ENCODE measurements at places on chromosomes 4 and X. TPM values are rescaled to one million over a fixed set of nuclear protein-coding genes. Genes with fewer than 3 reads are reported as not detected.

- DNase-seq, result no peak
Measured at GRCh38 chr4:3792813-3793212, 26.6 kb downstream of the ADRA2C start.

GRCh38 chr4:148225639-148226038 is 216.6 kb downstream of the NR3C2 start:
- DNase-seq, result no peak

GRCh38 chr4:77199701-77200100 is 42.7 kb downstream of the CCNG2 start:
- DNase-seq, result no peak

DNA sequence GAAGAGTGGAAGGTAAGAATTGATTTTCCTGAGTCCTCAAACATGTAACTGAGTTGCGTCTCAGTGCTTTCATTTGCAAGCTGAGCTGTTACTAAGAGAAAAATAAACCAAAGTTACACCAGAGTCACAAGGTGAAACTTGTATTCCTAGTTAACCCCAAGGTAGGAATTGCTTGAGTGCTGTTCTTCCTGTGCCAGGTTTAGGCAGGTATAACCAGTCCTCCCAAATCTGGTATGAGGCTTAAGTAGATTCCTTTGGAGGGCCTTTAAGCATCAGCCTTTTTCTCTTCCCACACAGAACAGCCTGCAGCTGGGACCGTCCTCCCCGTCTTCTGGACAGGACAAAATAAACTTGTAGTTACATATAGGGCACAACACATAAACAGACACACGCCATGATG is 2.3 kb upstream of the BTC start:
- DNase-seq, result no peak

DNA sequence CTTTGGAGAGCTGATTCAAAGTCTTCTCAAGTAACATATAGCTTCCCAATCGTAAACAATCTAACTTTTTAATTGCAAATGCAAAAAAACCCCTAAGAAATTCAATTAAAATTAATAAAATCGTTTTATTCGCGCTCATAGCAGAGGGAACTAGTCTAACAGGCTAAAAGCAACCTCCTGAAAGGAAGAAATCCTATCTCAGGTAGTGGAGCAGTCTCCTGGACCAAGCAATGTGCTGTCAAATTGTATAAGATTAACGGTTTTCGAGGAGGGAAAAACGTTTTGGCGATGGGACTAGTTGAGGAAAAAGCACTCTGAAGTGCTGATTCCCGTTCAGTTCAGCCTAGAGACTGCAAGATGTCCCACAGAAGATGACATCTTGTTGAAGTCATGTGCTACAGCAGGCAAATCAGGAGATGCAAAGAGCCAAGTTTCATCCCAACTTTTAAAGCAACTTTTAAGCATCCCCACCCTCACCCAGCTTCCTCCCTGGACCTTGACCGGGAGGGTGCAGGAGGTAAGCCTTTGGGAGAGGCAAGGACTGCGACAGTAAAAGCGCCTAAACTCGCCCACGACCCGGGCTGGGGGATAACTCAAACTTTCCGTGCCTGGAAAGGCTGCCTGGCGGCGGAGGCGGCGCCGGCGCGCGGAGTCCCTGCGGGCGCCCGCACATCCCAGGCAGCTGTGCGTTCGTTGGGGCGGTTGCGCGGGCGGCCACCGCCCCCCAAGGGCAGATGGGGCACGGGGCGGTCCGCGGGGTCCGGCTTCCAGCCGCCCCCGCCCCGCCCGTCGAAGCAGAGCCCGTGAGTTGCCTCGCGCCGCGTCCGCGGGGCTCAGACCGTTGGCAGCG is 784 bp downstream of the MAP7D3 start:
- peak; percentile 45 for DNase-seq

DNA sequence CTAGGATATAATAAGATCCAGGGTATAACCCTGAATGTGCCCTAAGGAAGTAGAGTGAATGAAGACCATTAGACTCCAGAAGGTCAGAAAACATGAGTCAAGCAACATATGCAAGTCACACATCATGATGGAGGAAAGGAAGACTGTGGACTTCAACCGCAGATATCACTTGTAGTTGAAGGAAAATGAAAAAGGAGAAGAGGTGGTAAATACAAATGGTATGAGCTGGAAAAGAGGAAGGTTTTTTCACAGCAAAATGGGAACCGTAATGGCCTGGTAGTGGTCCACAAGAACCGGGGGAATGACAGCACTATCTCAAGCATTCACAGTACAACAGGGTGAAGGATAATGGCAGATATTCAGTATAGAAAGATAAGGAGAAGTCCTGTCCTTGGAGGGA is 5.2 kb upstream of the SCFD2 start:
- DNase-seq, result no peak

DNA sequence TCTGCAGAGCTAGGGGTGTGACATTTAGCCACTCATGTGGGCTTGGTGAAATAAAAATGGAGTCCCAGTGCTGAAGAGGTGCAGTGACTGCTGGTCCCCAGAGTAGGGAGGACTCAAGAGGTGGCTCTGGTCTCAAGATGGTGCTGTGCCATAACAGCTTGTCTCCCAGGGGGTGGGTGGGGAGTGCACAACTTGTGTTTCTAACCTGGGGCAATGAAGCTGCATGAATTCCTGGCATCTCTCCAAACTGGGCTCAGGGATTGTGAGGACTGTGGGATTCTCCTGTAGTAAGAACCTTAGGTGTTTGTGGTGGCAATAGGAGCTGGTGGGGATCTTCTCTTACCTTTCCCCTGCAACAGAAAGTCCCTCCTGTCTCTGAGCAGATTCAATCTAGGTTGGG is 278.9 kb upstream of the SFRP2 start:
- DNase-seq, result no peak

DNA sequence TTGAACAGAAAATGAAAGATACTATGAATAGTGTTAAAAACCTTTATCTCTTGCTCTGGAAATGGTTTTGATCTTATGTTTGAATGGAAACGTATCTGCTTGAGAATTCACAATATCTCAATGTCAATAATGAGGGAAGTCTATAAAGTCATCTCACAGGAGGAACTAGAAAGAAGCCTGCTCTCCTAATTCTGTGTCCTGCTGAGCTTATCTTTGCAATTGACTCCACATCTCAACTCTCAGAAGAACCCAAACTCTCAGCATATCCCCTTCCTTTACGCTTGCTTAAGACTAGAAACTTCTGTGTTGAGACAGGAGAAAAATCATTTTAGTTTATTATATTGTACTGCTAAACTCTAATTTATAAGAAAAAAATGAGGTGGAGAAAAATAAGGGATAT is 8.3 kb upstream of the PF4V1 start:
- no peak for DNase-seq

DNA sequence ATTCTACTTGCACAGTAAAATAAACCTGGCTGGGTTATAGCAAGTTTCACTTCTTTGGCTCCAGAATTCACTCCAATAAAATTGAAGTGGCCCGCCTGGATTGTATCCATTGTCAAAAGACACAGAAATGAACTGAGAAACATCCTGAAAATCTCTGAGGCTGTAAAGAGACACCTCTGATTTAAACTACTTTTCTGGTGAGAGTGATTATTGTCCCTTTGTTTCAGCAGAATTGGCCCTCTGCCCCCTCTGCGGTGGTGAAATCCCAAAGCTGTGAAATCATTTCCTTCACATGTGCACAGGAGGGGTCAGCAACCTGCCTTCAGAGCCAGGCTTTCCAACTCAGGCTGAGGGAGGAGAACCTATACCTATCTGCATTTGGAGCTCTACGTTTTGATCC is 23.0 kb downstream of the GAB3 start:
- no peak for DNase-seq

DNA sequence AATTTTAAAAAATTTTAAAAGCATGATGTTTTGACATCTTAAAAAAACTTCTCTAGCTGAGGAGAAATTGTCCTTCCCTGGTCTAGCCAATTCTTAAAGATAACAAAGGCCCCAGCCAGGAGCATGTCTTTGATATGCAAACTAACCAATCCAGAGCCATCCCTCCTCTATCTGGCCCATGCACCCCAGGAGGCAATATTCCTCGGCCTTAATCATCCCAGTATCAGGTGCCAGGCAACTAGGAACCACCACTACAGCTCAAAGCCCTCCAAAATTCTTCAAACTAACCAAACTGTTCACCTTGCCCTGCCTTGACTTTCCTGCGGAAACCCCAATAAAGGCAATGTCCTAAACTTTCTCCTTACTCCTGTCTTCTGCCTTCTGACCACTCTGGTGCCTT is 97.8 kb upstream of the USP9X start:
- no peak for DNase-seq

GRCh38 chrX:153968255-153968654 is 3.4 kb downstream of the HCFC1 start:
- no peak for DNase-seq

DNA sequence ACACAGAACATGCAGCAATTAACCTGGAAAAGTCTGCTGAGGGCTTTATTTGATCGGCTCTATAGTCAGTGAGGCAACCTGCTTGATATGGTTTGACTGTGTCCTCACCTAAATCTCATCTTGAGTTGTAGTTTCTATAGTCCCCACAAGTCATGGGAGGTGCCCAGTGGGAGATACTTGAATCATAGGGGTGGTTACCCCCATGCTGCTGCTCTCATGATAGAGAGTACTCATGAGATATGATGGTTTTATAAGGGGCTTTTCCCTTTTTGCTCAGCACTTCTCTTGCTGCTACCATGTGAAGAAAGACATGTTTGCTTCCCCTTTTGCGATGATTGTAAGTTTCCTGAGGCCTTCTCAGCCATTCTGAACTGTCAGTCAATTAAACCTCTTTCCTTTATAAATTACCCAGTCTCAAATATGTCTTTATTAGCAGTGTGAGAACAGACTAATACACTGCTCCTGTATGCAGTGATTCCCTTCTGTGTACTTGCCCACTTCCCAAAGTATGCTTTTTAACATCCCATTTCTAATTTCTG is 78.2 kb downstream of the NPFFR2 start:
- no peak for DNase-seq

- no peak for DNase-seq
Measured at GRCh38 chrX:49282647-49283011, 13.0 kb downstream of the PPP1R3F start.

GRCh38 chr4:5984843-5985242 is 33.4 kb downstream of the C4orf50 start:
- no peak for DNase-seq

- no peak for DNase-seq
Measured at GRCh38 chr4:4245172-4245571, 2.9 kb downstream of the TMEM128 start.

GRCh38 chr4:125849869-125850268 is 535.1 kb downstream of the FAT4 start:
- no peak for DNase-seq

GRCh38 chrX:8403988-8404387 is 60.6 kb upstream of the VCX3B start:
- no peak for DNase-seq

DNA sequence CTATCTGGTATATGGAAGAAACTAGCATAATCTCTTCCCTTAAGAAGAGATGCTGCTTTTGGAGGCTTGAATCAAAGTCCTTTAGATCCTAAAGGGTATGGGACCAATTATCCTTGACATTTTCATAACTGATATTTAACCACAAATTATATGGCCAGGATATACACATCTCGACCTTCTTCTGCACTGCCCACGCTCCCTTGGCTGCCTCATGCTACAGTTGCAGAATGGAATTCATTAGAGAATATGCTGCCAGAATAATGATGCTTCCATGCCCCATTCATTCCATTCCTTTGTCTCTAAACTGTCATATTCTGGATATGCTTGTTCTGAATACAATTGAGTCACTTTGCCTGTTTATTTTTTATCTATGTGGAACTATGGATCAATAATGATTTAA is 157.1 kb upstream of the PACRGL start:
- no peak for DNase-seq

GRCh38 chr4:11881364-11881763 is 452.7 kb upstream of the HS3ST1 start:
- no peak for DNase-seq

DNA sequence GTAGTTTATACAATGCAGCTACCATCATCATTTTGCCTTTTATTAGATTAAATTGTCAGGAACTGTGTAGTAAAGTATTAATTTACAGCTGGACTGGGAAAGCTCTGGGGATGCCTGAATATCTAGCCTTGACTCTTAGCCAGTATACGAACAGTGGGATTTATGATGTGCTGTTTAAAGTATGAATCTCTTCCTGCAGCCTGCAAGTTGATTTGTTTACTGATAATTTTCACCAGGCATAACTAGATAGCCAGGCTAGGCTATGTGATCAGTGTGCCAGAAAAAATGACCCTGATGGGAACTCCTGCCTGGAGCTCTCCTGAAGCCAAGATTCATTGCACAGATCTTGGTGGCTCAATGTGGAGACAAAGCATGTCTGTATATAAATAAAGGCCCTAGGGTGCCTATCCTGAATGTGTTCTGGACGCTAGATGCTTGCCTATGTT is 119.2 kb downstream of the SCLT1 start:
- no peak for DNase-seq

- DNase-seq, result no peak
Measured at GRCh38 chr4:40587826-40588225, 41.8 kb downstream of the RBM47 start.

DNA sequence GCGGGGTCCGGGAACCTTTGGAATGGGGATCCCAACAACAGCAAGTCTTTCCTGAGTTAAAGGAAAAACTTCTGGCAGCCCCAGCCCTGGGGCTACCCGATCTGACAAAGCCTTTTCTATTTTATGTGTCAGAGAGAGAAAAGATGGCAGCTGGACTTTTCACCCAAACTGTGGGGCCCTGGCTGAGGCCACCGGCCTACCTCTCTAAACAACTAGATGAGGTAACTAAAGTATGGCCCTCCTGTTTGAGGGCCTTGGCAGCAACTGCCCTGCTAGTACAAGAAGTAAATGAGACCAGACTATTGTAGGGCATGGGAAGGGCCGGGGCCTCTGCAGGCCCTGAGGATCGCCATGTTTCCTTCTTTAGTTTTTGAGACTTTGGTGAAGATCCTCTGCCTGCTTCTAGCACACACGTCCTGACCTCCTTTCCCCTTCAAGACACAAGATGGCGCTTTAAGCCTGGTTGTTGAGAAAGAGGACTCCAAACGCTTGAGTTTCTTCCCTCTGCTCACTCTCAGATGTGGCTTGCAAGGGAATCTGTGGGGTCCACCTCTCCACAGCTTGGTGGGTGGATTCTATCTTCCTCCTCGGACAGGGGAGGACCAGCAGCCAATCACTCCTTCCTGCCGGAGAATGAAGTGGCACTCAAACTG is 18.5 kb upstream of the DRD5 start:
- DNase-seq, result no peak

DNA sequence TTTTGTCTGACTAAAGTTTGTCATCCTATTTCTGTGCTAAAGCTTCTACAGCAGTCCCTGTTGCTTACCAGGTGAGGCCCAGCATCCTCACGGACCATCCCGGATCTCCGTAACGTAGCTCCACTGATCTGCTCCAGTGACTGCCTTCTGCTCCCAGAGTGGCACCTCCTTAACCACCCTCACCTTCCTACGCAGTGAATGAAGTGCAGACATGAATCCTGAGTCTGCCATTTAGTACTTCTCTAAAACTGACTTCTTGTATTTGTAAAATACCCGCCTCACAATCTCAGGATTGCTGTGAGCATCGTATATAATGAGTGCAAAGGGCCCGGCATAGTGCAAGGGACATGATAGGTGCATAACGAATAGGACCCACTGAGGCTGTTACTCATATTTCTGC is 27.7 kb upstream of the ACSL1 start:
- DNase-seq, result no peak

- no peak for DNase-seq
Measured at GRCh38 chr4:67684839-67685531, 16.0 kb downstream of the UBA6 start.

TAF7L gene
- total RNA-seq, result not detected

DCAF4L1 gene
- 0.22 TPM for total RNA-seq

SMIM31 gene
- not detected for total RNA-seq

DDIT4L gene
- total RNA-seq, result 0.19 TPM

XAGE1B gene
- total RNA-seq, result not detected

STOX2 gene
- total RNA-seq, result not detected

ZNF518B gene
- total RNA-seq, result 26.3 TPM

MAGEA4 gene
- not detected for total RNA-seq

GALNTL6 gene
- not detected for total RNA-seq

NALF2 gene
- total RNA-seq, result not detected
